H1 (cell line): ENCODE measurements at places on chromosomes 16 and 17.

- DNase-seq, result no peak
- peaks cover 7% of the 10 kb centered on the region for H3K4me1 ChIP-seq
- no peak overlapping the region for H3K4me3 ChIP-seq
- peaks cover 4% of the 10 kb centered on the region for H3K27me3 ChIP-seq
- no peak overlapping the region for H3K27ac ChIP-seq
Observed at GRCh38 chr16:1261131-1261892, 5.4 kb downstream of the TPSD1 start.

GRCh38 chr17:77925831-77926543, 32.5 kb upstream of the TNRC6C start:
- DNase-seq, result no peak
- H3K4me1 ChIP-seq, result peaks cover 41% of the 10 kb centered on the region
- H3K27ac ChIP-seq, result no peak overlapping the region
- no peaks in the 10 kb centered on the region for H3K36me3 ChIP-seq

- no peak overlapping the region for H3K27ac ChIP-seq
- DNase-seq, result no peak
- no peak overlapping the region for H3K4me3 ChIP-seq
- H3K4me1 ChIP-seq, result peaks cover 42% of the 10 kb centered on the region
- H3K27me3 ChIP-seq, result peaks cover 21% of the 10 kb centered on the region
Observed at GRCh38 chr17:40104594-40105486, 4.5 kb upstream of the NR1D1 start.

DNA sequence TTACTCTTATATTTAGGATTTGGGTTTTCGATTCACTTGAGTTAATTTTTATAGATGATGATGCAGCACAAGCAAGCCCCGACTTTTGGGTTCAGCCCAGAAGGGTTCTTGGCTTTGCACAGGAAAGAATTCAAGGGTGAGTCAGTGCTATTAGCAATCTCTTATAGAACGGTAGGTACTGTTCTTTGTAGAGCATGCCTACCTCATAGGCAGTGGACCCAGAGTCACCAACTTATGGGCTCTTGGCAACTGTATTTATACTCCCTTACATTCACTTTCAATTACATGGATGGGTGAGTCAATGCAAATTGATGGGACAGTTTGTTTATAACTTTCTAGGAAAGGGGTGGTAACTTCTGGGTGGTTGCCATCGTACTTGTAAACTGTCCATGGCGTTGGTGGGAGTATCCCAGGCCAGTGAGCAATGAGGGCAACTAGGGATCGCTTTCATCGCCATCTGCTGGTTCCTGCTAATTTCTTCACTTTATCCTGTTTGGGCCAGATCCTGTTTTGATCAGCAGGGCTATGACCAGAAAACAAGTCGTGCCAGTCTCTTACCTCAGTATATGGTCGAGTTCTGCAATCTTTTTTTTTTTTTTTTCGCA, 362.6 kb downstream of the CNTNAP4 start:
- no peaks in the 10 kb centered on the region for H3K4me1 ChIP-seq
- no peaks in the 10 kb centered on the region for H3K36me3 ChIP-seq
- H3K4me3 ChIP-seq, result no peak overlapping the region
- no peak overlapping the region for H3K27ac ChIP-seq

- H3K27me3 ChIP-seq, result no peaks in the 10 kb centered on the region
- no peak overlapping the region for H3K4me3 ChIP-seq
- H3K27ac ChIP-seq, result no peak overlapping the region
- no peaks in the 10 kb centered on the region for H3K36me3 ChIP-seq
Observed at GRCh38 chr16:81973737-81974136, 37.5 kb downstream of the SDR42E1 start.

DNA sequence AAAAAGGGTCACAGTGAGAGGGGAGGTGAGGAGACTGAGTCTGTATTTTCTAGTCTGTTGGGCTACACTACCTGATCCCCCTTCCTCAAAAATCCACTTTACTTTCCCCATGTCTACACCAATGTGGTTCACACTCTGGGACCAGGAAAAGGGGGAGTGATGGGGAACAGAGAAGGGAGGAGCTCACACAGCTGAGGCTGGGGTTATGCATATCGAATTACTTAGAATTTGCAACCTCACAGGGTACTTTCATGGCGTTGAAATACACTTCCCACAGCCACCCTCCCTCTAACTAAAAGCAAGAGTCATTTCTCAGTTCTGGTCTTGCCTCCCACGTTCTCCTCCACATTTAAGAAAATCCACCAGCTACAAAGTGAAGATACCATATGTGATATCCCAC, 14.1 kb downstream of the MAPT start:
- H3K27me3 ChIP-seq, result no peaks in the 10 kb centered on the region
- DNase-seq, result no peak
- H3K4me1 ChIP-seq, result peaks cover 3% of the 10 kb centered on the region
- no peak overlapping the region for H3K4me3 ChIP-seq
- no peak overlapping the region for H3K27ac ChIP-seq
